ENCODE measurements at places on chromosomes 4 and X.

DNA sequence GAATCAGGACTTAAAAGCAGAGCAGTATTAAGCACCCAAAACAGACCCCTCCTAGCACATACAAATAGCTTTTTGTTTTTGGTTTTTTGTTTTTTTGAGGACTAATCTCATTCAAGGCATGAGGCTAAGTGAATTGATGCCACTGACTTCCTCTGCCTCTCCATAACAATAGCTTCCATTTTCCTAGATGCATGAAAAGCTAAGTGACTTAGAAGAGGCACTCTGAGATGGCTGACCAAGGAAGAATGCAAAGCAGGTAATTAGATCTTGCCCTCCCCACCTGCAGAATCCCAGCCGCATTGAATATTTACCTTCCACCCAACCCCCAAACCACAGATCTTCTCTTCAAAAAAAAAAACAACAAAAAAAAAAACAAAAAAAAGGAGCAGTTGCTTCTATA, 7.4 kb upstream of the KDR start:
- no peak for DNase-seq

GRCh38 chrX:113059714-113060113, 219.1 kb upstream of the AMOT start:
- DNase-seq: no peak

DNA sequence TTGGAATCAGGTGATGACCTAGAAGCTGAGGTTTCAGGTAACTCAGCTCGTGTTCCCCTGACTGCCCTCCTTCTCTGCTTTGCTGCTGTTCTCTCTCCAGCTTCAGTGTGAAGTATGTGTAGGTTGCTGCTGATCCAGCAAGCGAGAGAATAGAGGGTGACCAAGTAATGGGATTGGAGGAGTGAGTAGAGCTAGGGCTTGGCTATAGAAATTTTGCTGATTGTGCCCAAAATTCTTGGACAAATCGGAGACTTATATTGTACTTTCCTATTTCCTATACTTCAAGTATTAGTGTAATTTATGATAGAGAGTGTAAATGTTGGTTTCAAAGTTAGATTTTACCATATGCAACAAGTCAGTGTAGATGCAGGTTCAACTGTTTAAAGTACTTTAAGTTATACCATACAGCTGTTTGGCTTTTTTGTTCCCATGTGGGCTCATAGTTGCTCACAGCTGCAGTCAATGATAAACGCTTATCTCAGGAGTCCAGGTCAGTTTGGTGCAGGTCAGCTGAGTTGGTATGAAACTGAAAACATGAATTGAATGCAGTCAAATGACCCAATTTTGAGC, 48.0 kb downstream of the RAPGEF2 start:
- no peak for DNase-seq

DNA sequence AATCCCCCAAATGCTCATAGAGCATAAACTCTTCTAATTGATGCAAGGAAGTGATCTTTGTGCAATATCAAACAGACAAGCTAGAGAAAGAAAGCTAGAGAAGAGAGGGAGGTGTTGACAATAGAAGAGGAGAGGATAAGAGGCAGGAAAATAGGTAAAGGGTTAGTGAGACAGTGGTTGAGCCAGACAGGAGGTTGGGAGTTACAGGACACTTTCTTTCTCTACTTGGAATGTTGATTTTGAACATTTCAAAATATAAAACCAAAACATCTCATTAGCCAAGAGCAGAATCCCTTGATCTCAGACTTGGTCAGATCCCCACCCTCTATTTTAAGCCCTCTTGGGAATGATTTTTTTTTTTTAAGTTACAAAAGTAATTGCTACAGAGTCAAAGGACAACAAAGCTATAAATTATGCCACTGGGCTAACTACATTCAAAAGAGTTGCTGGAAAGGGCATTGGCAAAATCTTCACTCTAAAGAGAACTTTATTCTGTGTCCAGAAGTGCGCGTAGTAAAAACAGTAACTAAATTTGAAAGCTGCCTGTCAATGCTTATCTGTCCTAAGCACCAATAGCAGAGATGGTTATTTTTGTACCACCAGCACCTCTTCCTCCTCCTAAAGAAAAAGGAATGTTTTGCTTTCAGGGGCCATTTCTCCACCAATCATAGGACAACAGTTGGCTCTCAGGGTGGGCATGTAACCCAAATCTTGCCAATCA, 133.8 kb downstream of the PDGFC start:
- no peak for DNase-seq

DNA sequence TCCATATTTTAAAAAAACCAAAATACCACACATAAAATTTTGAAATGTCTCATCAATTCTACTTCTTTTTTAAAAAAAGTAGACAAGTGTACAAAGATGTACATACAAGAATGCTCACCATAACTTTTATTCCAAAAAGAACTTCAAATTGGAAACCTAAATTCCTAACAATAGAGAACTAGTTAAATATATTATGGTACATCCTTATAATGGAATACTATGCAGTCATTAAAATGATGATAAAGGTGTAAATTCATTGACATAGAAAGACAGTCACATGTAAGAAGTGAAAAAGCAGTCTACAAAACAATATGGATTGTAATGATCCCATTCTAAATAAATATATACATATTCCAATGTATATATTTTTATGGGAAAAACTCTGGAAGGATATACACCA, 31.0 kb downstream of the RPS6KA3 start:
- no peak for DNase-seq

DNA sequence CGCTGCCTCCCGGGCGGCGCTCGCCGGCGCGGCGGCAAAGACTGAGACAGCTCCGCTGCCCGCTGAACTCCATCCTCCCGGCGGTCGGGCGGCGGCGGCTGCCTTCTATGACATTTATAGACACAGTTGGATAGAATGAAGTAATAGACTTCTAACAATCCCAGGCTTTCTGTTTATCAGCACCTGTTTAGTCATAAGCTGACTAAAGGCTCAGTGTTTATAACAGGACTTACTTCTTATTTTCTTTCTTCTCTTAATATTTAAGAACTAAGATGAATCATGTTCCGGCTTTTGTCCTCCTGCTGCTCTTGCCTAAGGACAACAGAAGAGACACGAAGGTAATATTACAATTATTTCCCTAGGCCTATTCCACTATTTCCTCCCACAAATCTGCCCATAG, 3.9 kb downstream of the ARL13A start:
- no peak for DNase-seq

DNA sequence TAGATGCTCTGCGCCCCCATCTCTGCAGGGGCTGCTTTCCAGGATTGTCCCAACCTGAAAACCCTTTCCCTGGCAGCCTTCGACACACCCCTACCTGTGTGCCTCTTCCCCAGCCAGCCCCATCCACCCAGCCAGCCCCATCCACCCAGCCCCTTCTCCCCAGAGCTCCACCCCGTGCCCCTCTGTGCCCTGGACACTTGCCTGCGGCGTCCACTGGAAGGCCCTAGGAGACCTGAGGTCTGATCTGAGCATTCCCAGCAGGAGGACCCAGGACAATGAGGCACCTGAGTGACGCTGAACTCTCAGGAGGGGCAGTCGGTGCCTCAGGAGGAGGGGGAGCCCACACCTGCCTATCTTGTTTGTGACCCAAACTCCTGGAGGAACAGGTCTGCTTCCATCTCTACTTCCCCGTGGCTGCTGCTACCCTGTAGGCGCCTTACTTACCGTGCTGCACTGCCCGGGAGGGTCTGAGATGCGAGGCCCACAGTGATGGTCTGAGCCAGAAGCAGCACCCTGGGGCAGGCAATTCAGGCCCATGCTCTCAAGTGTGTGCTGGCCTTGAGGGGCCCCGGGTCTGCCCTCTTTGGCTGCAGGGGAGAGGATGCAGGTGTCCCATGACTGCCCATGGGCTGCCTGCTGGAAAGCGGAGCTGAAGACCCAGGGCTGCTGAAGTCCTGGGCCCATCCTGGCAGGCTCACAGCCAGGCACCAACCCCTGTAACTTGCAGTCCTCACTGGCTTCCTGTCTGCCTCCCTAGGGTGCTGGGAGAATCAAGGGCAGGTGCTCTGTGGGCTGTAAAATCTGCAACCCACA, 4.9 kb downstream of the LRPAP1 start:
- no peak for DNase-seq

GRCh38 chr4:143294710-143295275, 41.9 kb upstream of the GAB1 start:
- DNase-seq: no peak

GRCh38 chr4:17504081-17504480, 7.8 kb downstream of the QDPR start:
- DNase-seq: no peak

GRCh38 chrX:107676559-107677378, 48.5 kb downstream of the PRPS1 start:
- DNase-seq: peak; percentile 89

- DNase-seq: no peak
These were observed 413 bp downstream of the PDK3 start for GRCh38 chrX:24465532-24465865.

Data from muscle of back (tissue), 13 donors.